ENCODE measurements at places on chromosomes 3 and 15.

DNA sequence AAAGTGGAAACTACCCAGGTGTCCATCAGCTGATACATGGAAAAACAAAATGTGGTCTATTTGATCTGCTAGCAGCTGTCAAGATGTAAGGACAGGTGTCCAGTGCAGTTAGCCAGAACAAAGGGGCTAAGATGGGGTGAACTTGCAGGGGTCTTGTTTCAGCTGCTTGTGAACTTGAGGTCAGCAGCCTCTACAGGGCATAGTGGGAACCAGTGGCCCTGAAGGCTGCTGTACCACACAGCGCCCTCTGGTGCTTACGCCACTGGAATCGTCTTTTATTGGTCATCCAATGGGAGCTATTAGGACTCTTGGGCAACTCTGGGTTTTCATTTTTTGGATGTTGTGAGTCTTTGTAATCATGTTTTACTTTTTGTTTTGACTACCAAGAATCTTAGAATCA, 62.2 kb upstream of the CTSH start:
- no peak for DNase-seq

DNA sequence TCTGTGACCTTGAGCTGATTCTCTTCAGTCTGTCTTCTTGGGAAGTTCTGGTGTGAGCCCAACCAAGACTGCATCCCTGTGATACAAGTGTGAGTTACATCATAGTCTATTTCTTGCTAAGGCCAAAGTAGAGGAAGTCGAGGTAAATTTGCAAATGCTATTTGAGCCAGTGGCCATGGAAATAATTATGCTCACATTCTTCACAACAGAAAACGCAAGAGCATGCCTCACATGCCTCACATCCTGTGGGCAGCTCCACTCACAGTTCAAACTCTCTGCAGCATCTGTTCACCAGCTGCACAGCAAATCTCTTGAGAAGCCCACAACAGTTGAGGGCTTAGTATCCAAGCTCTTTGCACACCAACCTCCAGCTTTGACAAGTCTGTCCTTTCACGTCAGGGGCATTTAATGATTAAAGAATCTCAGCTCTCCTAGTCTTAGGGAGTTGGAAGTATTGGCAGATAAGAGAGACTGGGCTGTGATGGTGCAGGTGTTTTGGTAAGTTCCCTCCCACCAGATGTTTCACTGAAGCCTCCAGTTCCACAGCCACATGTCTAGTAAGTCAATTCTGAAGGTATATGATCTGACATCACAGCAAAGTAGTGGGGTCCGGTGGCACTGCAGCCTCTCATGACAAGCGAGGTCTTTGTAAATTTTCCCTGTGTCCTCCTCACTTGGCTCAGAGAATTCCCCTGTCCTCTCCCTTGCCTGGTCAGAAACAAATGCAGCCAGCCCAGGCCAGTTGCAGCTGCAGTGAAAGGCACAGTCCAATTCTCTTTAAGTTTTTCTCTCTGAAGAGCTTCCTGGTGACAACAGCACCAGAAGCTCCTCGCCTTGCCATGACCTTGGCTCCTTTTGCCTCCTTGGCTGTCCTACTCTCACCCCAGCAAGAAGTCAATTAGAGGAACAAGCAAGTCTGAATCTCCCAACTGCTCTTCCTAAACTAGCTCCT, 166.1 kb downstream of the SSR3 start:
- no peak for DNase-seq

DNA sequence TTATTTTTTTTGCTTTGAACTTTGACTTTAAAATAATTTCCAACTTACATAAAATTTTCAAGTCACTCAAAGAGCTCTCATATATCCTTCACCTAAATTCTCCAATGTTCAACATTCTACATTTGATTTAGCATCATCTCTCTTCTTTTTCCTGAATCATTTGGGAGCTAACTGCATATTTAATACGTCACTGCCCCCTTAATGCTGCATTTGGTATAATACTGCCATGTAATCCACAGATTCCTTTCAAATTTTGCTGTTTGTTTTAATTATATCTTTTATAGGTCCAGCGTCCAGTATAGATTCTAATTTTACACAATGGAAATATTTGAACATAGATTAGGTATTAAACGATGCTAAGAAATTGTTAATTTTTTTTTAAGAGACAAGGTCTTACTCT, 2.3 kb upstream of the EIF2AK4 start:
- no peak for DNase-seq

DNA sequence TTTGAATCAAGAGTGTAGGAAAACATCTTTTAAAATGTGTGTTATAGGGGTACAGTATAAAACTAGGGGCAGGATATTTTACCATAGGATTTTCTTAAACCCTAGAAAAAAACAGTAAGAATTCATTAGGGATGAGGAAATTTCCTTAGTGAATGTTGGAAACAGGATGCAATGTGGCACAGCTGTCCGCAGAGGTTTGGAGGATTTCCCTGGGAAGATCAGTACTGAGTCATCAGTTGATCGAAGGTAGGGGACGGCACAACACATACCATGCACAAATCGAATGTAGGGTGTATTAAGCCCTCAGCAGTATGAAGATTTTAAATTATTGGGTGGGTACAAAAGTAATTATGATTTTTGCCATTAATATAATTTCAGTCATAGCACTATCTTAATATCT, 49.9 kb downstream of the FNDC3B start:
- no peak for DNase-seq

Measured in SIG-M5 (cell line).